ENCODE measurements at places on chromosomes 6 and 20.

- no peak for DNase-seq
These were observed 896 bp downstream of the RPP21 start for GRCh38 chr6:30345852-30346251.

DNA sequence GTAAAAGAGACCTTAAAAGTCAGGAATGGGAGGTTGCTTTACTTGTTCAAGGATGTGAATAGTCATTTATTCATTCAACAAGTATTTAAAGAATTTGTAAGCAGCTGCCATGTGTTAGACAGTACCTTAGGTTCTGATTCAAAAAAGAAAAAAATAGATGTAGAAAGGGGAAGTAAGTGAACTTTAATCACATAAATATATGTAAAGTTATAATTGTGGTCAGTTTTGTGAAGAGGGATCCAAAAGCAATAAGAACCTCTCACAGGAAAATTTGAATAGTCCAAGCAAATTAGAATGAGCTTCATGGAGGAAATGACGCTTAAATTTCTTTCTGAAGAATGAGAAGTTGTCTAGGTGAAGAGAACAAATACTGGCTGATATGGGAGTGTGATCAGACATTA lies 596.1 kb upstream of the CITED2 start:
- peak; percentile 20 for DNase-seq

GRCh38 chr6:83872386-83873118 lies 13.1 kb downstream of the CYB5R4 start:
- DNase-seq, result no peak

GRCh38 chr6:146028252-146028795 lies 538 bp upstream of the GRM1 start:
- DNase-seq, result no peak

- DNase-seq, result no peak
These were observed at the start of gene RIPOR3 for GRCh38 chr20:50690650-50691572. RIPOR3 (minus strand) TSS chr20:50691542; CDS start chr20:50691128, 414 bp downstream.

DNA sequence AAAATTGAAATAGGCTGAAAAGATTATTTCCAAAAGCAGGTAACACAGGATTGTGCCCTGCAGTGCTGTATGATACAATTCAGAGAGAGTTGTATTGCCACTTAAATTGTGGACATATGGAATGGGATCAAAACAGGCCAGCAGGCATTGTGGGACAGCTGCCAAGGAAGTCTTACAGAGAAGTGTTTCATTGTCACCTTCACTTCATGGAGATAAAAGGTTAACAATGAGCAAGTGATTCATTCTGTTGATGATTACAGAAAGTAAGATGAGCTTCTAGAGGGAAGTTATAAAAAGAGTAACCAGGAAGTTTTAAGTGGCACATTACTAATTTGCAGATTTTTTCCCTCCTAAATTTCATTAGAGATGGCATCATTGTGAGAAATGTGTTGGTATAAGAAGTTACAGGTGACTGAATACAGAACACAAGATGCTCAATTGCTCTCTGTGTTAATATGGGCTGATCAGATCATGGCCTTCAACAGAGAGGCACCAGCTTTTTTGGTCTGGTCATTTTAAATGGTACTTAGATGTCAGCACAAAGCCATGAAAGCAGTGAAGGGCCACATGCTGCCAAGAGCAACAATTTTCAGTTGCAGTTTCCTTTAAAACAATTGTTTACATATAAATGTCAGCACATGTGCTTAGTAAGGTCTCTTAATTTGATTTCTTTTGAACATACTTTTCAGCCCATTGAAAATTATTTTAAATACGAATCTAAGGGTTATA lies 402.5 kb upstream of the FKBP1C start:
- DNase-seq, result no peak

DNA sequence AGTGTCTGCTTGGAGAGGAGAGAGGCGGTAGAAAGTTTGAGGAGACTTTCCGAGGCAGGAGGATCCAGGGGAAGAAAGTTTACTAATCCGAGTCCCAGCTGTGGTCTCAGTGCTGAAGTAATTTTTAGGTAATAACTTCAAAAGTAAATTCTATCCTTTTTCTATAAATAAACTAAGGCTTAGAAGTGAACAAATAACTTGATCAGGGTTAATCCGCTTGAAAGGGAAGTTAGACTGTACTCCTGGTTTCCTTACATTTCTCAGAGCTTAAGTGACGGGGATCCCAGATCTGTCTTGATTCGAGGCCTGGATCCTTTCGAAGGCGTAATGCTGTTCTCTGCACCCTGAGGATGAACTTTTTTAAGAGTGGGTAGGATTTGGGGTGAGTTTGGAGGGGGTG lies 2.6 kb downstream of the STK35 start:
- no peak for DNase-seq

DNA sequence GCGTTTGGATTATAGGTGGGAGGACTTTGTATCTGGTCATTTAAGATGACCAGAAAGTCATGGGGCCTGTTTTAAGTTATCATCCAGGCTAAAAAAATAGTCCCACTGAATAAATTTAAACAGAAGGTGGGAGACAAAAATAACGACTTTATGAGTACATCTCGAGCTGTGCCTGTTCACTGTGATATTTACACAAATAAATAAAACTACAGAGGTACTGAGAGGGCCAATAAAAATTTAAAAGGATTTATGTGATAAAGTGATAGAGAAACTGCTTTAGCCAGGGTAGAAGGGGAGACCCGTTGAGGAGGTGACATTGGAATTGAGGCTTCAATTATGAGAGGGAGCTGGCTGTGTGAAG lies 53.4 kb upstream of the PMEPA1 start:
- no peak for DNase-seq

- DNase-seq, result no peak
These were observed 55.3 kb downstream of the DLL1 start for GRCh38 chr6:170235391-170236125.

- no peak for DNase-seq
These were observed 2.8 kb upstream of the TSPYL4 start for GRCh38 chr6:116256694-116257093.

GRCh38 chr6:87155842-87156815 lies 764 bp downstream of the ZNF292 start:
- peak; percentile 55 for DNase-seq

- no peak for DNase-seq
These were observed 27.3 kb downstream of the FAM229B start for GRCh38 chr6:112114577-112115223.

DNA sequence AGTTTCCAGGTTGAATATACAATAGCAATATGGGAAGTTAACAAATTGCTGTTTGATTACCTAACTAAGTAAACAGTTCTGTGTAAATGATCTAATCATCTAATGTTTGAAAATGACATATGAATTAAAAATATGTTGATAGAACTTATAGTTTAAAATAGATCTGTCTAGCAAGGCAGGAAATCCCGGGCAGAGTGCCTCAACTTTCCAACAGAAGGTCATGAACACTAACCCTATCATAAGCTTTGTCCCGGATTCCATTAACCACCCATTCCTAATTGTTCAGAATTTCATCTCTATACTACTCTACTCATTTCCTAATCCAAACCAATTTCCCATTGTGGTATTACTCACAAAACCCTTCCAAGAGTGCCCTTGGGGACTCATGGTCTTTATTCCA lies 10.2 kb downstream of the TAAR1 start:
- DNase-seq, result no peak

- DNase-seq, result no peak
These were observed 112.2 kb downstream of the SYCP2 start for GRCh38 chr20:59821201-59821600.

DNA sequence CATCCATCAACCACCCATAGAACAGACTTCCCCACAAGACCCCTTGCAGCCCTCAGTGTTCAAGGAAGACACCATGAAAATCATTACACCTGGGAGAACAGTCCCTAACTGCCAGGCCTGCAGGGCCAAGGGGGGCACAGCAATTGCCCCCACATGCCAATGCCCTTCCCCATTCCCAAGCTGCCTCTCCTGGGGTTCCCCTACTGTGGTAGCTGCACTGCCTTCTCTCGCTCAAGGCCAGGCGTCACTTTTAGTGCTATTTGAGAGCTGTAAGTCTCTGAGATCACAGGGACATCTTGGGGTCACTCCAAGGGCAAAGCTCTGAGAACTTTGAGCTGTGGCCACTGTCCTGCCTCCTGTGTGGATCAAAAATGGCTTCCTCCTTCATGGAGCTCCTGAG lies 6.0 kb upstream of the ACSS1 start:
- no peak for DNase-seq

DNA sequence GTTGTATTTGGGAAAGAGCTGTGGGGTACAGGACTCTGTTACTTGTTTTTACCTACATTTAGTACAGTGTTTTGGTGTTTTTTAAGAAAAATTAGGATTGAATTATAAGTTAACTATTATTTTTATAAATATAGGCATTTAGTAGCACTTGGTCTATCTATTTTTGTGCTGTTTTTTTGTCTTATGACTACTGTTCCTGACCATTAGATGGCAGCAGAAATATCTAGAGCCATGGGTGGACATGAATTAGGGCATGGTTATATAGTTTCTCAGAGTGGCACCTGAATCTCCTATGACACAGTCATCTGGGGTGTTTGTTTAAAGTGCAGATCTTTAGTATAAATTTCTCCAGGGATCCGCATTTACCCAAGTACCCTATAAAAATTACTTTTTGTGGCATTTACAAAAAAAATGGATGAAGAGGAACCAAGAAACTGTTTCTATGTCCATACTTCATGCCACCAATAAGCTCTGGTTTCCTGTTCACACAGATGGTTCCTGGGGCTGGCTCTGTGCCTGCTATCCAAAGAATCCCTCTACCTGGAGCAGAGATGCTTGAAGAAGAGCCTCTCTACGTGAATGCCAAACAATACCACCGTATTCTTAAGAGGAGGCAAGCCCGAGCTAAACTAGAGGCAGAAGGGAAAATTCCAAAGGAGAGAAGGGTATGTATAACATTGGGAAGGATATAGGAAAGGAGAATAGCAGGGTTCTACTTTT lies 19.8 kb downstream of the NFYA start:
- DNase-seq, result peak; percentile 55

GRCh38 chr6:43764772-43765171 lies 5.2 kb upstream of the VEGFA start:
- no peak for DNase-seq

DNA sequence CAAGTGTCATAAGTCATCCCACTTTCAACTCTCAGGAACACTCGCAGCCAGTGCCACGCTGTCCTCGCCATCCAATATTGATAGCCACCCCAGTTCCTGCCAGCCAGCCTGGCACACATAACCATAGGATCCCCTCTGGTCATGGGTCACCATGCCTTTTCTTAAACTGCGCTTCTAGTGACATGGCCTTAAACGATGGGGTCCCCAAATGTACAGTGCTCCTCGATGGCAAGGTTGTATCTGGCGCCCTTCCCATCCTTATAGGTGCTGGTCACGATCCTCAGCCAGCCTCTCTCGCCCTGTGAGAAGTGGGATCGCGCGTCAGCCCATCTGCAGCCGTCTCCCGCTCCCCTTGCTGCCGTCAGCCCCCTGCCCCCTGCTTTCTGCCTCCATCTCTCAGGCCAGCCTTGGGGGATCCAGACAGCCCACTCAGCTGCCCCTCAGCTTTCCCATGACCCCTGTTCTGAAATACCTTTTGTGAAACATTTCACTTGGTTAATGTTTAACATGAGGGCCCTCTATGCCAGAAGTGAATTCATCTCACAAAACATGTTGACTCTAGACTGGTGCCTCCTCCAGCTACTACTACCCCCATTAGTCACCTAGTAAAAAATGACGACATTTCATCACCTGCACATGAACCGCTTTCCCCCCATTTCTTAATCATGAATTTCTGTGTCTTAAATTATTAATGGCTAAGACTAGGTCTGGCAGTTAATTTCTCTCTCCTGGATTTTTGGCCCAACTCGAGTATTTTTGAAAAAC lies 11.4 kb downstream of the CTSZ start:
- no peak for DNase-seq

GRCh38 chr20:5156675-5157448 lies 30.1 kb downstream of the CDS2 start:
- no peak for DNase-seq

DNA sequence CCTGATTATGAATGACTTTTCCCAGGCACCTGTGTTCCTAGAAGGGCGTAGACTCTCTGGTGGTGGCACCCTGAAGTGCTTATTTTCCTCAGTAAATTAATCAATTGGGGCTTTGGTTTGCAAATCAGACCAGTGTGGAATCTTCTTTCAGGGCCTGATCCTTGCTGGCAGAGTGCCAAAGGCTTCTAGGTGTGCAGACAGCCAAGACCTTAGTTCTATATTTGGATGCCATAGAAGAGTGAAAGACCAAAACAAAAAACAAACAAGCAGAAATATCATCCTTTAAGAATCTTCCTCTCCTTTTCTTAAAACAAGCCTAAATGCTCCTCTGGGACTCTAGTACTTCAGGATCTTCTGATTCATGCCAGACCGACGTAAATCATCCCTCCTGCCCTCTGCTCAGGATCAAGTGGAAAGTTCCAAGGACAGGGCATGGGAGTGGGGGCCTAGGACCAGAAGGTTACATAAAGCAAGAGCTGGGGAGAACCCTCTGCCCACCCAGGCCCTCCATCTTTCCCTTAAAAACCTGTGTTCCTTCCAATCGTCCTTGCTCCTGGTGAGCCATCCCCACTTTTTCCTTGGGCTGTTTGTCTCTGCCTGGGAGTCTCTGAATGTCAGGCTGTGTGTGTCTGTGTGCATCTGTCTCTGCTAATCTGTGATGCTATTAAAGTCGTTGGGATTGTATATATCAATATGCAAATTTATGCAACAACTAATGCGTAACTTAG lies 70.5 kb upstream of the MYLIP start:
- no peak for DNase-seq

- DNase-seq, result no peak
These were observed 702 bp downstream of the ETV7 start for GRCh38 chr6:36386495-36387439.

DNA sequence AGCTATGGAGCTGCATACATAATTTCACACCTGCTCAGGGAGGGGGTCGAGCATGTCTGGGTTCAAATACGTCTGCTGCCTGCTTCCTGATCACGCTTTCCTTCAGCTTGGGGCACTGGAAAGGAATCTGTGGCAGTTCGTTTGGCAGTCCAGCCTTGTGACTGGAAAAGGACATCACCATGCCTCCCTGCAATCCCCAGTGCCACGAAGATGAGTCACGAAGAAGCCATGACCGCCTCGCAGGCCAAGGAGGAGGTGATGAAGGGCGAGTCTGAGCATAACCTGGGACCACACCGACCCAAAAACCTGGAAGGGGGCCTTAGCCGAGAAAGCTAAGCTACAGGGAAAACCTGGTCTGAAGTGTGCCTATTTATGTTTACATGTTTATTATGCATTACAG lies 13.1 kb downstream of the JAG1 start:
- DNase-seq, result no peak

DNA sequence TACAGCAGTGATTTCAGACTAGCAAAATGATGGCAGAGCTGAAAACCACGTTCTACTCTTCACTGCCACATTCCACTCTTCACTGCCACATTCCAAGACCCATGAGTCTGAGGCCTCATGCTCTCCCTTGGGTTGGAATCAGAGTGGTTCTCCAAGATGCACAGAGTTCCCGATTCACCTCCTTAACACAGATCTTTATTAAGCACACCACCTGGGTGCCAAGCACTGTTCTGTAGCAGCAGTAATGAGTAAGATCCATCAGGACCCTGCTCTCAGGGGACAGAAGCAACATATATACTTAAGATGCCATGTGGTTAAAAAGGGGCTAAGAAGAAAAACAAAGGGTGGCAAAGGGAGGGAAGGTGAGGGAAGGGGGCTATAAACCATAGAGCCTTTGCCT lies 26.9 kb downstream of the TSHZ2 start:
- no peak for DNase-seq

- no peak for DNase-seq
These were observed 12.1 kb downstream of the ACSS2 start for GRCh38 chr20:34888468-34888867.

- DNase-seq, result no peak
These were observed 97.3 kb upstream of the SHLD1 start for GRCh38 chr20:5652626-5653553.

Data from NAMALWA (cell line).